ENCODE measurements at places on chromosomes 4 and X. TPM values are rescaled to one million over a fixed set of nuclear protein-coding genes. Genes with fewer than 3 reads are reported as not detected.

Gene BMP3
- 33.4 TPM for total RNA-seq

Gene SH3RF1
- 50.2 TPM for total RNA-seq

Gene HMGB3
- total RNA-seq, result 59.0 TPM

Gene GAGE12H
- not detected for total RNA-seq

GRCh38 chrX:54788446-54788845, 9.6 kb downstream of the ITIH6 start:
- no peak overlapping the region for H3K27ac ChIP-seq
- H3K36me3 ChIP-seq, result no peaks in the 10 kb centered on the region
- no peaks in the 10 kb centered on the region for H3K4me1 ChIP-seq
- no peak for DNase-seq
- no peak overlapping the region for H3K4me3 ChIP-seq
- no peaks in the 10 kb centered on the region for H3K27me3 ChIP-seq

GRCh38 chr4:71417150-71417549, 78.3 kb downstream of the SLC4A4 start:
- no peaks in the 10 kb centered on the region for H3K27me3 ChIP-seq
- H3K36me3 ChIP-seq, result no peaks in the 10 kb centered on the region
- no peak overlapping the region for H3K27ac ChIP-seq
- no peak overlapping the region for H3K4me3 ChIP-seq
- H3K4me1 ChIP-seq, result no peaks in the 10 kb centered on the region

- H3K27ac ChIP-seq, result no peak overlapping the region
- H3K27me3 ChIP-seq, result no peaks in the 10 kb centered on the region
- no peaks in the 10 kb centered on the region for H3K4me1 ChIP-seq
- DNase-seq, result no peak
- H3K36me3 ChIP-seq, result no peaks in the 10 kb centered on the region
Measured at GRCh38 chr4:104519588-104519987, 24.9 kb upstream of the CXXC4 start.

GRCh38 chr4:165208221-165208652, 876 bp downstream of the KLHL2 start:
- H3K36me3 ChIP-seq, result no peaks in the 10 kb centered on the region
- H3K4me1 ChIP-seq, result no peaks in the 10 kb centered on the region

DNA sequence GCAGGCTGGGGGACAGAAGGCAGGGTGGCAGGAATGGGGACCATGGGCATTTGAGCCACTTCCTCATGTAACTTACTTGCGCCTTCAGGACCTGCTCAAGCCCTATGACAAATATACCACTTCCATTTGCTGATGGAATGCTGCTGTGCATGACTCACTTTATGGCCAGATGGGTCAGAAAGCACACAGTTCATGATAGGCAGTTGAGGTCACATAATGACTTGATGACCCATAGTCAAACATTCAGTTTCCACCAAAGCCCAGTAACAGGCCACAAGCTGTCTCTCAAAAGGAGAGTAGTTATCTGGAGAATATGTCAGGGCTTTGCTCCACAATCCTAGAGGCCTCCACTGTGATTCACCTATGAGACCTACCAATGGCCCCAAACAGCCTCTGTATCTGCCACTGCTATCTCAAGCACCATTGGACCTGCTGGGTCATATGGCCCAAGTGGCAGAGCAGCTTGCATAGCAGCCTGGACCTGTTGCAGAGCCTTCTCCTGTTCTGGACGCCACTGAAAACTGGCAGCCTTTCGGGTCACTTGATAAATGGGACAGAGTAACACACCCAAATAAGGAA, 5.3 kb upstream of the PAPSS1 start:
- DNase-seq, result no peak
- no peaks in the 10 kb centered on the region for H3K36me3 ChIP-seq
- no peak overlapping the region for H3K4me3 ChIP-seq
- H3K27ac ChIP-seq, result no peak overlapping the region
- H3K27me3 ChIP-seq, result no peaks in the 10 kb centered on the region
